ENCODE measurements at places on chromosomes 2 and 18.

GRCh38 chr2:1259746-1260145 lies 153.5 kb upstream of the TPO start:
- DNase-seq = no peak

GRCh38 chr2:241702155-241703031 lies 554 bp downstream of the ING5 start:
- DNase-seq = peak; percentile 71

GRCh38 chr2:10989151-10989550 lies 77.4 kb downstream of the KCNF1 start:
- DNase-seq = no peak

- DNase-seq = no peak
Observed at GRCh38 chr18:33326975-33327374, 113.5 kb downstream of the CCDC178 start.

DNA sequence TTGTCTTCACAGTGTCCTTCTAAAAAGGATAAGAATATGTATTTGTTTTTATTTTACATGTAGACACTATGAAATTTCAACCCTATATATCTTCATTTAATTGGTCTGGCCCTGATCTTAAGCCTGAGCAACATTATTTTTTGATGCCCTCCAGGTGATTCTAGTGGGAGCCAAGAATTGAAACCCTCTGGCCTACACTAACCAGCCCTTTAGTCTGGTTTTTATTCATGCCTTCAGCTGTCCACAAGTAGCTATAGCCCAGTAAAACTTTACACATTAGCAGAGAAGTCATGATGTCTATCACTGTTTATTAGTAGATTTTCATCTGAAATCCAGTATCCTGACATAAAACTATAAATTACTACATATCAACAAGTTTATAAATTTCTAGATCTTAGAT lies 52.7 kb upstream of the UBXN4 start:
- no peak for DNase-seq

DNA sequence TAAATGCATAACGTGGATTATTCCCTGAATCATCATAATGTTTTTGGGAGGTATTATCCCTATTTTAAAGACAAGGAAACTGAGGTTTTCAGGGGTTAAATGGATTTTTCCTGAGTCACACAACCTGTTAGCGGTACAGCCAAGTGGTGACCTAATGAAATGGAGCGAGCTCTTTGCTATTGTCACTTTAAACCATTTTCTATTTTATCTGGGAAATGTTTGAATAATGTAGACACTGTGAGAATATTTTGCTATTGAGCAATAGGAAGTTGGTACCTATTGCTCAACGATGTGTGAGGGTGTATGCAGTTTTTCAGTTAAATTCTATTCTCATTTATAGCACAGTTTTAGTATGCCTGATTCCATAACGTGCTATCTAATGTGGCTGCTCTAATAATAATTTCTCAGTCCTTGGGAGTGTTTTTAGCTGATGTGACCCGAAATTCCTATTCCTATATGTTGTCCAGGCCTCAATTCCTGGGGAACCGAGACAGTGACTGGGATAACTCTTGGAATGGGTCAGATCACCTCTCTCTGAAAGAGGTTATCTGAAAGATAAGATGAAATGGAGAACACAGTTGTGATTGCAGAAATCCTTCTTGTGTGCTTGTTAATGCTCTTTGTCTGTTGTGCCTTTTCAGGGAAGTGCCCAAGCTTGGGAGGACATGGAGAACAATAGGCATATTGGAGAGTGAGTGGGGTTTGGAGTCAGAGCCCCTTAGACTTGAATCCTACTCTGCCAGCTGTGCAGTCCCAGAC lies 38.4 kb downstream of the ABCB11 start:
- no peak for DNase-seq

DNA sequence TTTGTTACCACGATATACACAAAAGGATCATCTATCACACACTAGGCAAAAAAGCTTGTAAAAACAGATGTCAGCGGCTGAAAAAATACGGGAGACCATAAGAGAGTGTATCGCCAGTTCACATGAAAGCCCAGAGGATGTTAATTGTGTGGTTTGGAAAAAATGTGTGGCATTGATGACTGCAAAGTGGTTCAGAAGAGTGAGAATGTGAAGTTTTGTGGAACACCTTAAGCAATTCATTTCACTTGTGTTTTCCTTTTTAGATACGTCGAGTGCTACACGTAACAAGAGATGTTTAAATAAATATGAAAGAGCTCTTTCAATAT lies 61.7 kb upstream of the DAPL1 start:
- DNase-seq = no peak
